ENCODE measurements at places on chromosomes 3 and 15. TPM values are rescaled to one million over a fixed set of nuclear protein-coding genes. Genes with fewer than 3 reads are reported as not detected.

ROPN1 gene
- total RNA-seq, result not detected

UROC1 gene
- not detected for total RNA-seq

ITIH4 gene
- 0.66 TPM for total RNA-seq

FAM174B gene
- 1.00 TPM for total RNA-seq

FAM107A gene
- total RNA-seq, result not detected

TERB2 gene
- total RNA-seq, result not detected

SPINT1 gene
- total RNA-seq, result 0.66 TPM

DNAH12 gene
- total RNA-seq, result under 0.01 TPM

RTP3 gene
- not detected for total RNA-seq

ALDH1A2 gene
- total RNA-seq, result 10.9 TPM

RAB6B gene
- total RNA-seq, result 0.22 TPM

CEMIP gene
- total RNA-seq, result 14.6 TPM

NANOGP8 gene
- total RNA-seq, result not detected

TRH gene
- total RNA-seq, result not detected

PLCH1 gene
- 0.11 TPM for total RNA-seq

Data from uterine smooth muscle cell (primary cell).